ENCODE measurements at places on chromosomes 6 and 20.

GRCh38 chr6:151300267-151300991 is 60.7 kb downstream of the AKAP12 start:
- DNase-seq, result no peak

DNA sequence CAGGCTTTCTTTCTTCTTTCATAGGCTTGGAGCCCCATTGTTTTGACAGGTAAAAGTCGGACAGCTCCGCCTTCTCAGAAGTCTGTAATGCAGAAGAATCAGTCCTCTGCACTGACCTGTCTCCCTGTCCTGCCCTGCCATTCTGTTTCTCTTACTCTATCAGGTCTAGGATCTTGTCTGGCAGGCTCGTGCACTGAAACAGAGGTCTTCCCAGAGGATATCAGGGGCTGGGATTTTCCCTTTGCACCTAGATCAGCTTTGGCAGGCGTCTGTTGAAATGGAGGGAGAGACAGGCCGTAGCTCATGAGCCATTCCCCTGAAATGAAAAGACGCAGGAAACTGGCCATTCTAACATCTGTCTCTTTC is 25.0 kb downstream of the KIF3B start:
- DNase-seq, result no peak

- DNase-seq, result no peak
Measured at GRCh38 chr6:2556761-2557160, 194.0 kb downstream of the MYLK4 start.

DNA sequence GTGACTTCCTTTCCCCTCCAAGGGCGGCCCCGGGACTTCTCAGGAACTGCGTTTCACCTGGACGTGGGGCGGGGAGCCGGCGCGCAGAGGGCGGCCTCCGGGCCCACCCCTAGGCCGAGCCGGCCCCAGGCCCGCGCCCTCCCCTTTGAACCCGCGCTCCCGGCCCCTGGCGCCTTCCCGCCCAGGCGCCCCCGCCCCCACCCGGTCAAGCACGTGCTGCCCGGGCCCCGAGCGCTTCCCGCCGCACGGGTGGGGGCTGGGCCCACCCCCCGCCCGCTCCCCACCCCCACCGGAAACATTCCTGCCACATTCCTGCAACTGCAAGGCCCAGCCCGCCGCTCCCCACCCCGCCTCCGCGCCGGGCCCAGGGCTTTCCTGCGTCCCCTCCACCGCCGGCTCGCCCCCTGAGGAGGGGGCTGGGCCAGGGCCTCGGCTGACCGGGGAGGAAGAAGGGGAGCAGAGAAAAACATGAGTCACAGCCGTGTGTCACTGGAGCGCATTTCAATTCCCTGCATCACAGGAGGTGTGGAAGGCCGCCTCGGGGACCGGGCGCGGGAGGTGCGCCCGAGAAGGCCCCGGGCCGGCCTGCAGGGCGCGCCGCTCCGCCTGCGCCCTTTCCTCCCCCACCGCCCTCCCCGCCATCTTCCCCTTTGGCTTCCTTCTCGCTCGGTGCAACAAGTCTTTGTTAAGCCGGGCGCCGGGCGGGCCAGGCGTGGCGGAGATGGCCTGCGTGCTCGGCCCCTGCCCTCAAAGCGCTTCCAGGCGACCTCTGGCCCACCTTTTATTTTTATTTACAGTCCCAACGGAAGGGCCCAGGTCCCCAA is 1.2 kb upstream of the HMGA1 start:
- peak; percentile 55 for DNase-seq

DNA sequence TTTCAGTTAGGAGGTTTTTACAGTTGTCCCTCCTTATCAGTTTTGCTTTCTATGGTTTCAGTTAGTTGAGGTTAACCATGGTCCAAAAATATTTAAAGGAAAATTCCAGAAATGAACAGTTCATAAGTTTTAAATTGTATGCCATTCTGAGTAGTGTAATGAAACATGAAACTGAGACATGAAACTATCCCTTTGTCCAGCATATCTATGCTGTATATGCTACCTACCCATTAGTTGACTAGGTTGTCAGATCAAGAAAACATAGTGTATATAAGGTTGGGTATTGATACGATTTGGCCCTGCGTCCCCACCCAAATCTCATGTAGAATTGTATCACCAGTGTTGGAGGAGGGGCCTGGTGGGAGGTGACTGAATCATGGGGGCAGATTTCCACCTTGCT is 39.1 kb downstream of the VGLL2 start:
- DNase-seq, result no peak

- no peak for DNase-seq
Measured at GRCh38 chr6:69771158-69771906, 25.5 kb downstream of the LMBRD1 start.

GRCh38 chr20:4904127-4904860 is 97.0 kb downstream of the SLC23A2 start:
- DNase-seq, result no peak

- no peak for DNase-seq
Measured at GRCh38 chr6:166424431-166424830, 41.7 kb upstream of the MPC1 start.

GRCh38 chr20:24911461-24911860 is 37.6 kb upstream of the CST7 start:
- no peak for DNase-seq

DNA sequence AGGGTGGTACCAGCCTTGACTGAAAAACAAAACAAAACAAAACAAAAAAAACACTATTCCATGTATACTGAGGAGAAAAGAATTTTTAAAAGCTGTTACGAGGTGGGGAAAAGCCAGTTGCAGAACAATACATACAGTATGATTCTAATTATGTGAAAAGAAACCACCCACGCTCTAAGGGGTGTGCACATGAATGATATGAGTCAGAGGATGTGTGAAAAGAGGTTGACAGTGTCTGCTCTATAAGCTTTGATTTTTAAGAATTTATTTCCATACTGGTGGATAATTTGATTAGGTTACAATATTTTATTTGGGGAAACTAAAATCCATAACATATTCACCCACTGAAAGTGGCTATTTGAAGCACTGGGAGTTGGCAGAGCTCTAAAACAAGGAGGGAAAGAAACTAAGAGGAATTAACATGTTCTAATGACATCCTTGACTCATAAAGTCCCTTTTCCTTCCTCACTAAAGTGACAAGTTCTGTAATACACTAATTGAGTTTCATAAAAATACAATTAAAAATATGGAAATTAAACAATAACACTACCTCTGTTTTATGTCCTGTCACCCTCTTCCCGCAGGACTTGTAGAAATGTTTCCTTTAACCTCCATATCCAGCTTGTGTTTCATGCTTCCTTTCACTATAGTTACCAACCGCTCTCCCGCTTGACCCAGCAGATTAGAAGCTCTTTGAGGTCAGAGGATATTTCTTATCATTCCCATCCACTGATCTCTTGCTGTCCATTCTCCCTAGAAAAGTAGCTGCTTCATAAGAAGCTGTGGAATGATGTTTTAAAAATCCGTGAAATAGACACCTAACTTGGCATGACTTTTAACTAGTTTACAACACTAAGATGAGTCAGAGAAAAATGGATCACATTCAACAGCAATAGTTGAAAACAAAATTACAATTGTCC is 118.6 kb upstream of the CCDC28A start:
- DNase-seq, result no peak

DNA sequence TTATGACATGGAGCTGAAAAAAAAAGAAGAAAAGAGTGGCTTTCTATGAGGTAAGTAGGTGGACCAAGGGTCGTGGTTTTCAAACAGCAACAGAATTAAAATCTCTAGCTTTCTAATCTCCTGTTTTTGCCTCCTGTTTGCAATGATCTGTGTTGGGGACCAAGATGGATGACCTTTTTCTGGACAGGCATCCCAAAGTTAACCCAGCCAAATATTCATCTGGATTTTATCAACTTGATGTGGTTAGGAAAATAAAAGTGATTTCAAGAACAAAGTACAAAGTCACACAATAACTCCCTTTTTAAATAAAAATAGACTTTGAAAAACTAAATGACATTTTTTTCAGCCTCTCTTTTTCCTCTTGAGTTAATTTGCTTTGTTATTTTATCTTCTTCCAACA is 282.1 kb upstream of the PRDM1 start:
- DNase-seq, result no peak

DNA sequence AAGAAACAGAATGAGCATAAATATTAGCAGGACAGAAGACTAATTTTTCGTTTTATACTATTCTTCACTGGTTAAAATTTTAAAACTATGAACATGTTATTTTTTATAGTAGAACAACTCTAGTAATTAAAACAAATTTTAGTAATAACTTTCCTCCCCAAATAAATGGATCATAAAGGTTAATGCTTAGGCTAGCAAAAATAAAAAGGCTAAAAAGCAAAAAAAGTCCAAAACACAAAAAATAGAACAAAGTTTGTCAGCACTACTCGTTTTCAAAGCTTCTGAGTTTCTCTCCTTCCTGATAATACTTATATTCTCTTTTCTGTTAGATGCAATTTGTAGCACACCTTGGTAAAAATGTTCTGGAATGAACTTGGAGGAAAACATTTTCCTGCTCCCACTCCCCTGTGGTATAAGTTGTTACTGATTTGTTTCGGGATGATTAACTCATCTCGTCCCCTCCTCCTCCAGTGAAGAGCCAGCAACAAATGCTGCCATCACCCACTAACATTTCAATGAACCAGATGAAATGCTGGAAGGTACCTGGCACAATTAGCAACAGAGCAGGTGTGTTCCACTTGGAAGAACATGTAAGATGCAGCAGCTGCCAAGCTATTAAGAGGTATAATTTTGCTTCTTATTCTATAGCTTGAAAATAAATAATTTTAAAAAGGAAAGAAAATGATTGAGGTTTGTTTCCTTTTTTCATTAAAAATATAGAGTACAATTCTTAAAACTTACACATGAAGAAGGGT is 130.5 kb downstream of the MYB start:
- DNase-seq, result no peak

- no peak for DNase-seq
Measured at GRCh38 chr6:53837865-53838769, 43.3 kb downstream of the LRRC1 start.

GRCh38 chr6:151443454-151443853 is 8.5 kb downstream of the RMND1 start:
- no peak for DNase-seq

- DNase-seq, result no peak
Measured at GRCh38 chr6:116761779-116762178, 3.7 kb downstream of the FAM162B start.

DNA sequence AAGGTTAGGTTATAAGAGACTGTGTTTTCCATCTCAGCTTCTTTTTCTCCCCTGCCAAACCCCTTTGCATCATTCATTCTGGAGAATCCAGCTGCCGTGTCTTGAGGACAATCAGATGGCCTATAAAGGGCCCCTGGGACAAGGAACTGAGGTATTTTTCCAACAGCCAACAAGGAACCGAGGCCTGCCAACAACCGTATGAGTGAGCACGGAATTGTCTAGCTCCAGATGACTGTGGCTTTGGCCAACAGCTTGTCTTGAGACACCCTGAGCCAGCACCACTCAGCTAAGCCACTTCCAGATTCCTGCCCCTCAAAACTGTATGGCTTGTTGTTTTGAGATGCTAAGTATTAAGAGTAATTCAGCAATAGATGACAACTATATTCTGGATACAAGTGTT is 433.7 kb upstream of the HSF2 start:
- no peak for DNase-seq

GRCh38 chr20:9474835-9475415 is 39.5 kb upstream of the LAMP5 start:
- DNase-seq, result no peak

- no peak for DNase-seq
Measured at GRCh38 chr6:77034161-77034560, 429.1 kb downstream of the HTR1B start.

- no peak for DNase-seq
Measured at GRCh38 chr6:21200134-21200870, 393.2 kb upstream of the SOX4 start.

DNA sequence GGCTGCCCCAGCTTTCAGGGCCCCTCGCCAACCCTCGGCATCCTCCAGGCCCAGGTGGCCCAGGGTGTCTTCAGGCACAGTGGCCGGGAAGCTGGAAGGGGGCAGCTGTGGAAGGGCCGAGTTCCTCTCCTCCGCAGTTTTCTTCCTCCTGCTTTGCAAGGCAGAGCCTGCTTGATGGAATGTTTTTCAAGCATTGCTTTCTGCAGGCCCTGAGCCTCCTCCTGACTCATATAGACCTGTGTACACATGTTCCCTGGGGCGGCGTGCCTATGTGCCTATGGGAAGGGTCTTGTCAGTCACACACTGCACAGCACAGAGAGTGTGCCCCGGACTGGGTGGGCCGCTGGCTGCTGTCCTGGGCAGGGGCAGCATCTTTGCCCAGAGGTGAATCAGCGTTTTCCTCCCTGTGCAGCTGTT is 107.5 kb downstream of the ERMARD start:
- no peak for DNase-seq

DNA sequence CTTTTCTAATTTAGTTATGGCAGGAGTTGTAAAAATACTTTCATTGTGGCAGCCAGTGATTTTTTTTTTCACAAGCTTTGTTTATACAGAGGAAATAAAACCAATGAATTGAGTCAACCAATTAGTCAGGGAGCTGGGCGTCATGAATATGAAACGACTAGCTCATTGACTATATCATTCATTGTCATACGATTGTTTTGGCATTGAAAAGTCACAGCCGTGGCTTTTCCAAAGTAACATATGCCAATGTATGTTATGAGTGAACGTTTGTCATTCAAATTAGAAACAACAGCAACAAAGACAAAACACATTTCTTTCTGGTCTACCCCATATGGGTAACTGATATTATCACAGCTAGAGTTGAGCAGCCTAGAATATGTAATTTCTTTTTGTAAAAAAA is 810.6 kb downstream of the EPHA7 start:
- no peak for DNase-seq

GRCh38 chr6:101516578-101516977 is 123.1 kb downstream of the GRIK2 start:
- no peak for DNase-seq

DNA sequence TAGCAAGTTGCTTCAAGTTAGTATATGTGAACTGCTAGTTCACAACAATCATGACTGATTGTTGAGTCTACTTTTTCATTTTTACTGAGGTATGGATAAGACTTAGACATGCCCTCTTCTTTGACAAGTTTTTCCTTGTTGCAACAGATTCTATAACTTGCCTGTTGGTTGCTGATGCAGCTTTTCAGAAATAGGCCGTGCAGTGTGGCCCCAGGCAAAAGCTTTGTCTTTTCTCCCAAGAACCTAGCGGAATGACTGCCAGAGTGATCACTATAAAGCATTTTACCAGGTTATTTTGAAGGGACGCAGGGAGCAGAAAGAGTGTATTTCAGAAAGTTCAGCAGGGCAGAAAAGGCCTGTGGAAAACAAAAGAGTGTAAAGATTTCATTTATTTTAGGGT is 16.0 kb downstream of the HECA start:
- no peak for DNase-seq

DNA sequence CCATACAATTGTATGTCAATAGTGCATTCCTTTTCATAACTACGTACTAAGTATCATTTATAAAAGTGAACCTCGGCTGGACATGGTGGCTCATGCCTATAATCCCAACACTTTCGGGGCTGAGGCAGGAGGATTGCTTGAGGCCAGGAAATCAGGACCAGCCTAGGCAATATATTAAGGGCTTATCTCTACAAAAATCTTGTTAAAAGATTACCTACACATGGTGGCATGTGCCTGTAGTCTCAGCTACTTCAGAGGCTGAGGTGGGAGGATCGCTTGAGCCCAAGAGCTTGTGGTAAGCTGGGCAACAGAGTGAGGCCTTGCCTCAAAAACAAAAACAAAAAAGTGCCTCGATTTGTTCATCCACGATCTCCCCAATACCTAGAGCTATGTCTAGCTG is 449.7 kb upstream of the SULF2 start:
- DNase-seq, result no peak

GRCh38 chr20:64092258-64093012 is 8.2 kb upstream of the LKAAEAR1 start:
- no peak for DNase-seq
